ENCODE measurements at places on chromosomes 1 and 21.

- DNase-seq: no peak
Observed at GRCh38 chr1:152960452-152961044, 9.9 kb upstream of the SPRR4 start.

- DNase-seq: no peak
Observed at GRCh38 chr1:155011004-155011416, 8.4 kb downstream of the ZBTB7B start.

DNA sequence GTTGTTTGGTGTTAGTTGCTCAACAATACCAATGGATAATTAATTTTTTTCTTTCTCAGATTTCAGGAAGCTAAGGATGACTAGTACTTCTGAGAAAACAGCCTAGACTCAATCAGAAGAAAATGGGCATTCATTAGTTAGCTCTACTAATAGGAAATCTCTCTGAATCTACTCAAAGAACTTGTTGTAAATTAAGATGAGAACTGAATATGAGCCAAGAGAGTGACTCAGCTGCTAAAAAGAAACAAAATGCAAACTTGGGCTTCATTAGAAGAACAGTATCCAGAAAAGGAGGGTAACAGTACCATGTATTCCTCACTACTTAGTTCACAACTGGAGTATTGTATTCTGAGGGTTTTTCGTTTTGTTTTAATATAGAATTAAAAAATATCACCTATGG lies 12.5 kb downstream of the FOXJ3 start:
- no peak for DNase-seq

DNA sequence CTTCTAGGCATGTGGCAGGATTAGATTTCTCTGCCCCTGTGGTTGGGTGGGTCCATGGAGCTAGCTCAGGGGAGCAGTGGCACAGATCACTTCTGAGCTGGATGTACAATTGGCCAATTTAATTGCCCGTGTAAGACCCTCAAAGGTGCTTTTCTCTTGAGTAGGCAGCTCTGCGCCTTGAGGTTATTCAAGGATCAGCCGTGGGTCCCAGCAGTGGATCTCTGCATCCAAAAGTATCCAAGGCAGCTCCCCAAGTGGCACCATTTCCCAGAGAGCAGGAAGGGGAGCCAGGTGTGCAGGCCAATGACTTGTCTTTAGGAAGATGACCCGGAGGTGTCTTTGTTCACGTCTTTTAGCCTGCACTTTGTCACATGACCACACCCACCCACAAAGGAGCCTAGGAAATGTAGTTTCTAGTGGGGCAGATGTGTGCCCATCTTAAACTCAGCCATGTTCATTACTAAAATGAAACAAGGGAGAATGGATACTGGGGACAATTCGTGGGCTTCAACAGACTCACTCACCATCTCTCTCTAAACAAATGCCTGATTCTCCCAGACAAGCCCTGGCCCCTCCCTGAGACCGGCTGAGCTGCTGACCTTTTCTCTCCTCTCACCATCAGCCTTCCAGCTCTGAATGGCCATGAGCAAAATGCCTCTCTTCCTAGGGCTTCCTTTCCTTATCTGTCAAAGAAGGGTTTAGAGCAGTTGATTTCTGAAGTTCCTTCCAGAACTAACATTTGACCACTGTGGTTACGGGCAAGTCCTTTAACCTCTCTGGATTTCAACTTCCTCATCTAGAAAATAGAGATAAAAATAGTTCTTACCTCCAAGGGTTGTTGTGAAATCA lies 41.4 kb upstream of the TENT5C start:
- DNase-seq: no peak

DNA sequence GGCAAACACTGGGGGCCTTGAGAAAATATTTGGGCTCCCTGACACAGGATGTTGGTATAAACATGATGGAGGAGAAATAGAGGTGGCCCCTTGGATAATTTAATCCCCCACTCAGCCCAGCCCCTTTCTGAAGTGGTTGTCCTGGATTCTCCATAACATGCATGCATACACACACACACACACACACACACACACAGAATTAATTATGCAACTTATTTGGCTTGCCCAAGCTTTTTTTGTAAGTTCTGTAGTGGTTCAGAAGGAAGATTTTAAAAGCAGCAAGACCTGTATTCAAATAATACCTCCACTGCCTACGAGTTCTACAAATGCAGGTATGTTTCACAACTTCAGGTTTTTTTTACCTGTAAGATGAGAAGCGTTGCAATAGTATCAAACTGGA lies 15.0 kb downstream of the ATF3 start:
- DNase-seq: no peak

GRCh38 chr21:18228060-18228739 lies 16.4 kb upstream of the CHODL start:
- DNase-seq: no peak
